ENCODE measurements at places on chromosomes 1 and 21.

GRCh38 chr1:160553778-160554177 lies 25.5 kb downstream of the CD84 start:
- DNase-seq, result no peak

GRCh38 chr1:98565951-98566350 lies 95.6 kb upstream of the SNX7 start:
- no peak for DNase-seq

DNA sequence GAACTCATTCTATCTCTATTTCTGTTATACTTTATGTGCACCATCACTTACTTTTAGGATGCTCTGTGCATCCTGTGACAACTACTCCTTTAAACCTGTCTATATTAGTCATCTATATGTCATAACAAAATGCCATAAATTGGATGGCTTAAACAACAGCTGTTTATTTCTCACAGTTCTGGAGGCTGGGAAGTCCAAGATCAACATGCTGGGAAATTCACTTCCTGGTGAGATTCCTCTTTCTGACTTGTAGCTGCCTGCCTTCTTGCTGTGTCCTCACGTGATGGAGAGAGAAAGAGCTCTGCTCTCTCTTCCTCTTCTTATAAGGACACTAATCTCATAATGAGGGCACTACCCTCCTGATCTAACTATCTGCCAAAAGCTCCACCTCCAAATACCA lies 62.3 kb upstream of the RCOR3 start:
- no peak for DNase-seq

DNA sequence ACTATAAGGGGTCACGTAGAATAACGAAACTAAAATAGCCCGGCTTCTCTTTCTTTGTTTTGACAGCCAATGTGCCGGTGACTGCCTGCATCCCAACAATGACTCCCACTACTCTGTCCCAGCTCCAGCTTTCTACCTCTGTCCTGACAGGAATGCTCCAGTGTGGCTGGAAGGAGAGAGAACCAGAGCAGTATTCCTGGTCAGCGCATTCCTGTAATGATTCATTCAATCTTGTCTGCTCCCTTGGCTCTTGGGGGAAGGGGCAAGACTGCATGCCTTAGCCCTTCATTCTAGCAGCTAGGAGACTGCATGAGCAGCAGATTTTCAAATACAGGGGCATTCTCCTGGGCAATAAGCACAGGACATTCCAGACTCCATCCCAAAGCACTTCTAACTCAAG lies 132.1 kb upstream of the PRMT6 start:
- DNase-seq, result no peak

DNA sequence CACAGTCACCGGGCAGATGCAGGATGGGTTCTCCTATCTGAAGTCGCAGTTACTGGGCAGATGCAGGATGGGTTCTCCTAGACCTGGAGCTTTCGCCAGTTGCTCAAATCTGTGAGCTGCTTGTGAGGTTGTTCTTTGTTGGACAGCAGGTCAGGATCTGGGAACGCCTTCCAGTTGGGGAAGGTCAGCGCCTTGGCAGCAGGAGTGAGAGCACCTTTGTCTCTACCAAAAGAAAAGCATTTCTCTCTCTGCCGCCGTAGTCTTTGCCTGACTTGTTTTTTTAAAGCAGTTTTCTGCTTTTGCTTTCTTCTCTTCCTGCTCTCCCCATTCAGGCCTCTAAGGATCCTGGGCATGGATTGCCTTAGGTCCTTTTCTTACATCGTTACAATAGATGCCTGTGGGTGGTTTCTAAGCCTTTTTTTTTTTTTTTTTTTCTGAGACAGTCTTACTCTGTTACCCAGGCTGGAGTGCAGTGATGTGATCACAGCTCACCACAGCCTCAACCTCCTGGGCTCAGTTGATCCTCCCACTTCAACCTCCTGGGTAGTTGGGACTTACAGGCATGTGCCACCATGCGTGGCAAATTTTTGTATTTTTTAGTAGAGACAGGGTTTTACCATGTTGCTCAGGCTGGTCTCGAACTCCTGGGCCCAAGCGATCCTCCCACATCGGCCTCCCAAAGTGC lies 15.7 kb downstream of the PEX14 start:
- no peak for DNase-seq

DNA sequence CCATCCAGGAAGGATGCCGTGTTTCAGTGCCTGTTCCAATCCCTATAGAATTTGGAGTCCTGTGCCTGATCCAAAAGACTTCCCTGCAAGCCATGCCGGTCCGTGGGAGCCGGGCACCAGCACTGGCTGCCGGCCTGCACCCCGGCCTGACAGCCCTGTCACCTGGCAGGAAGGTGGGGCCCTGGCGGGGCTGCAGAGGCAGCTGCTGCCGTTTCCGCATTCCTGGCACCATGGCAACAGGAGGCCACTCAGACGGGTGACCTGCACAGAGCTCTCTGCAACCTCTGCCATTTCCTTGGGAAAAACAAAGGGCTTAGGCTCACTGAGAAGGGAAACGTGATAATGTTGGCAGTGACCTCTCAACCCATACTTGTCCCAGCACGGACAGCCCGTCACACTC lies 63.2 kb upstream of the TMEM51 start:
- DNase-seq, result no peak
